ENCODE measurements at places on chromosomes 12 and 14. TPM values are rescaled to one million over a fixed set of nuclear protein-coding genes. Genes with fewer than 3 reads are reported as not detected.

- DNase-seq = no peak
Measured at GRCh38 chr12:6700646-6701051, at the start of gene PIANP. PIANP (minus strand) TSS chr12:6700815; CDS start chr12:6698061, 2,754 bp downstream.

GRCh38 chr14:34981743-34982420 is 910 bp upstream of the SRP54 start:
- peak; percentile 50 for DNase-seq

GRCh38 chr14:105899071-105899641 is 372.8 kb downstream of the TMEM121 start:
- DNase-seq = no peak

DNA sequence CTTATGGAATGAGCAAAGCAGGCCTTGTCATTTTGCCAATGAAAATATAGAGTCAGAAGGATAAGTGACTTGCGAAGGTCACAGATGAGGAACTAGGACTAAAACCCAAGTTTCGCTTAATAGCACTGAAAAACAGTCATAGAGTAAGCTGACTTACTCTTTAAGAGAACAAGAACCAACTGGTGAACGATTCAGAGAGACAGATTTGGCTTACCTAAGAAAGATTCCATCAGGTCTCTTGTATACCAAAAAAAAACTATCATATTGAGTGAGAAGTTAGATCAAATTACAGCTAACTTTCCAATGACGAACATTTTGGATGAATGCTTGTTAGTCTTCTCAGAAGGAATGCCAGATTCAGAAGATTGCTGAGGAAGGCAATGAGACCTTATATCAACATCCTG is 74.2 kb downstream of the ZFC3H1 start:
- no peak for DNase-seq

DNA sequence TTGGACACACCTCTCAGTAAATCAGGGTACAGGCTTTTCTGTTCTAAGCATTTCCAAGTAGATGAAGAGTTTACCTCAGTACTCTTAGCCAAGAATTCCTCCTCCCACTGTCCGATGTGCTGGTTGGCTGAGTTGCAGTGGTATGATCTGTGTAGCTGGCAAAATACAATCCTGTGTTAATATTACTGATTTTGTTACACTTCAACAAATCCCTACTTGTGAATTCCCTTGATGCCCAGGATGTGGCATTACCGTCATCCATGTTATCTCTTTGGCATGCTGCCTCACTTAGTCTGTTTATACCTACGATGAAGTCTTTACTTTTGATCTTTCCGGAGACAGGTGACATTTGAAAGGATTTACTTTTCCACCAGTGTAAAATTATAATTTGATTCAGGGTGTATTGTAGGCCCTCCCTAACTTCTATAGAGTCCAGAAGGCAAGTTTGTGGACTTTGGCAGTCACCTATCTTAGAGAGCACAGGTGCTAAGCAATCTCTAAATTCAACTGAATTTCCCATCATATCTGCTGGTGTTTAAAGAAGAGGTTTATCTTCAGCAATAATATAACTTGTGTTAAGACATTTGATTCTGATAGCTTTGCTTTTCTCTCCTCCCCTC is 10.1 kb downstream of the CCDC196 start:
- DNase-seq = peak; percentile 42

- peak; percentile 44 for DNase-seq
Measured at GRCh38 chr14:54901380-54902142, 1.1 kb downstream of the GCH1 start.

DNA sequence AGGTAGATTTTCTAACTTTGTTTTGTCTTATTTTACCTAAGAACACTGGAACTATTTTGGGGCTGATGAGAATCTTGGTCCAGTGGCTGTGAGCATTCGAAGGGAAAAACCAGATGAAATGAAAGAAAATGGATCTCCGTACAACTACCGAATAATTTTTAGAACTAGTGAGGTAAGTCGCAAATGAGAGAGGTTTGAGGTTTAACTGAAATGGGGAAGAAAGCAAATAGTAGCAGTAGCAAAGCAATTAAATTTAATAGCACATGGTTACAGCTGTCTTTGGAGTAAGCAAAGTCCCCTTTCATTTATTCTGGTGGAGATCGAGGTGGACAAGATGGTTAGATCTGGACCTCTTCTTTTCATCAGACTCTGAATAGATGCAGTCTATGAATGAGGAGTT is 313.5 kb upstream of the RGS6 start:
- no peak for DNase-seq

DNA sequence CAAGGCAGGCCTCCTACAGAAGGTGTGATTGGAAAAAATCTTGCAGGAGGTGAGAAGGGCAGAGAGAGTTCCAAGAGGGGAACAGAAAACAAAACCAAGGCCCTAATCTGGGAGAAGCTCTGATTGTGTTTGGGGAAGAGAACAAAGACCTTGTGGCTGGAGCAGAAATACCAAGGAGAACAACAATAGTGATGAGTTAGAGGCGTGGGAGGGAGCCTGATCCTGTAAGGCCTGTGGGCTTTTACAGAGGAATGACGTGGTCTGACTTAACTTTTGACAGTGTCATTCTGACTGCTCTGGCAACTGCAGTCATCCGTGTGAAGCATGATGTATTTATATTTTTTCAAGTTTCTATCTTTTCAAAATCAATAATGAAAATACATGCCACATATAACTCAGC is 200.6 kb downstream of the ANO4 start:
- no peak for DNase-seq

DNA sequence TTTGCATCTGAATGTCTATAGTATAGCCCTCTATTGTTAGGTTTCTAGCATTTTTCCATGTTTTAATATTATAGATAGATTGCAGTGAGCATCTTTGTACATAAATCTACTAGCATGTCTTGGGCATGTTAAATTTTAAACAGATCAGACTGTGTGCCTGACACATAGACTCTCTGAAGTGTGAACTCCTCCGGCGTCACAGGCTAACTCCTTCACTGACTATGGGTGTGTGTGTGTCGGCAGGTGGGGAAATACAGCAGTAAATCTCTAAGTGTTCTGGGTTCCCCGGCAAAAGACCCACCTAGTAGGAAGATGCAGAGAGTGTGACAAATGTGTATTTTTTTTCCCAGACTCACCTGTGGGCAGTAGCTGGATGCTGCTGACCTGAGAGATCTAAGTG is 2.3 kb downstream of the VWF start:
- DNase-seq = no peak

DNA sequence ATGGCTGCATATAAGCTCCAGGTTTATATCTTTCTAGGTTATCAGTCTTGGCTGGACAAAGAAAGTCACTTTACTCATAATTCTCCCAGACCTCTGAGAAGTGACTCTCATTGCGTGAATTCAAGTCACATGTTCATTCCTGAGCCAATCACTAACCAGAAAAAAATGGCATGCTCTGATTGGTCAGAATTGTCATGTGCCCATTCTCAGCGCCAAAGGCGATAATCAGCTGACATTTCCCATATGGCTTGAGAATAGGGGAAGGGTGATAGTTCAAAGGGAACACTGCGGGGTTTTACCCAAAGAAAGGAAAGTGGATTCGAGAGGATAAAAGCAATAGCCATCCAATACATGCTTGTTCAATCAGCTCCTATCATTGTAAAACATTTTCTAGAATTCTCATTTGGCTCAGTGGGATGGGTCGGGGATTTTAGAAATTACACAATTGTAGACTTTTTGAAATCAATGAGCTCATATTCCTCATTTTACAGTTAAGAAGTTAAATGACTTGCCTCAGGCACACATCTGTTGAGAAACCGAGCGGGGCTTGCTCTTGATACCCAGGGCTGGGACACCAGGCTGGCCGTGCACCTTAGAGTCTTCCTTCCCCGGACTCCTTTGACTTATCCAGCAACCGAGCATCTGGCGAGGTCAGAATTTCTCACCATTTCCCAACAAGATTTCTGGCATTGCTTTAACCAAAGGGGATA is 454.0 kb upstream of the TBX3 start:
- no peak for DNase-seq

DNA sequence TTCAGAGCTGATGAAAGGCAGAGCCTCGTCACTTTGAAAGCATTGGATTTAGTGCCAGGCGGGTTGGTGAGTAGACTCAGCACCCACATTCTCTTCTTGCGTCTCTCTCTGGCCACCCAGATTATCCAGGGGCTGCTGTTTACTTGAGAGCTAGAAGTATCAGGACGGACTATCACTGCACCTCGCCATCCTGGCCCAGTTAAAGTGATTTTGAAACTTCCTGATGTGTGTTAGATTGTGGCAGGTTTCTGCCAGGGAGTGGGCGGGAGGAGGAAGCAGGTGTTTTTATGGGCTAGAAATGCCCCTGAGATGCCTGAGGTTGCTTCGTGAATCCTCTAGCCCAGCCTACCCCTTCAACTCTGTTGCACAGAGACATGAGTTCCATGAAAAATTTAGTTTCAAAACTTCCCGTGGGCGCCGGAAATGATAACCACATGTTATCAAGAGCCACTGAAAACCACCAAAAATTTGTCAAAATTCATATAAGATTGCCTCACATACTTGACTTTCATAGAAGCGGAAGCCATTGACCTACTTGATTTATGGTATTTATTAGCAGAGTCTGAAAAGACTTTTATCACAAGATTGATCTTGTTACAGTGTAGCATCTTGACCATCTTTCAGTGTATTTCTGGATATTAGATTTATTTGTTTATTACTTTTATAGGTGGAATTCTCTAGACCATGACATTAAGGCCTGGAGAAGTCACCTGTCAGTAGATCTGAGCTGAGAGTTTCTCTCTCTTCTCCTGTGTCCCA is 466.0 kb downstream of the RAD51B start:
- DNase-seq = no peak

DNA sequence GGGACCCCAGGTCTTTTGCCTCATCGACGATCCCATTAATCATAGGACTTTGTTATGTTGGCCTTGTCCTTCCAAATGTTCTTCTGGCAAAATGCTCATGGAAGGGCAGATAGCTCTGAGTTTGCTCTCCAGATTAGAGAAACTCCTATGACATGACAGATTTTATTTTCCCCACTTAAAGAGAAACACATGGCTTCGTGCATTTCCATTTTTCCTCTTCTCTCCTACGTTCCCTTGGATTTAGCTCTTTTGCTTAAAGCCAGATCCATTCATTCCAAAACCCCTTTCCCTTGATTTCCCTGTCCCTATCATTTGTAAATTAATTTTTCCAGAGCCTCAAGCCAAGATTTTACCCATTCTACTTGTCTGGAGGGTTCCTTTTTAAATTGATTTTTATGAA is 2.9 kb downstream of the PRIMA1 start:
- no peak for DNase-seq

- no peak for DNase-seq
Measured at GRCh38 chr12:2967651-2968050, 8.5 kb downstream of the TEAD4 start.

- no peak for DNase-seq
Measured at GRCh38 chr12:119147847-119148448, 30.8 kb upstream of the HSPB8 start.

DNA sequence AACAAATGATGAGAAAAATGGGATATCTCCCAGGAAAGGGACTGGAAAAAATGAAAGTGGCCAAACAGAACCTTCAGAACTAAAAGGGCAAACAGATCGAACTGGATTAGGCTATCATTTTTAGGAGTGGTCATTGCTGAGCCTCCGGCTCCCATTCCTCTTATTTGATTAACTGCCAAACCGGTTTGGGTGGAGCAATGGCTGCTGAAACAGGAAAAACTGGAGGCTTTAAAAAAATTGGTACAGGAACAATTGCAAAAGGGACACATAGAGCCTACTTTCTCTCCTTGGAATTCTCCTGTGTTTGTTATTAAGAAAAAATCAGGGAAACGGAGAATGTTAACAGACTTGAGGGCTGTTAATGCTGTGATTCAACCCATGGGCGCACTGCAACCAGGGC is 49.7 kb downstream of the TNFAIP2 start:
- DNase-seq = no peak

- no peak for DNase-seq
Measured at GRCh38 chr12:9342614-9343353, 134.6 kb upstream of the PZP start.

B4GALNT3 gene
- 73.7 TPM for total RNA-seq

ALDH1L2 gene
- 1.3 TPM for total RNA-seq

C1S gene
- 97.2 TPM for total RNA-seq

TRMT5 gene
- 8.8 TPM for total RNA-seq

OAS2 gene
- total RNA-seq = 3.0 TPM

IRAK4 gene
- 17.3 TPM for total RNA-seq

KRT71 gene
- total RNA-seq = not detected
